Activated CD4-positive, alpha-beta memory T cell treated with anti-CD3 and anti-CD28 coated beads, Interleukin-2, amount 10 ng/mL, durations not matched to agents 7 days and 5 days (primary cell): ENCODE measurements at places on chromosomes 16 and 17. TPM values are rescaled to one million over a fixed set of nuclear protein-coding genes. Genes with fewer than 3 reads are reported as not detected.

Gene TMEM219
- 78.7 TPM for total RNA-seq

Gene FAM117A
- total RNA-seq: 61.0 TPM

Gene LYRM1
- 45.2 TPM for total RNA-seq

Gene NLGN2
- 3.2 TPM for total RNA-seq

Gene CCL5
- 491 TPM for total RNA-seq

Gene NTN3
- not detected for total RNA-seq

Gene SLFN12
- 23.1 TPM for total RNA-seq
